ENCODE measurements at places on chromosomes 5 and 9. TPM values are rescaled to one million over a fixed set of nuclear protein-coding genes. Genes with fewer than 3 reads are reported as not detected.

DNA sequence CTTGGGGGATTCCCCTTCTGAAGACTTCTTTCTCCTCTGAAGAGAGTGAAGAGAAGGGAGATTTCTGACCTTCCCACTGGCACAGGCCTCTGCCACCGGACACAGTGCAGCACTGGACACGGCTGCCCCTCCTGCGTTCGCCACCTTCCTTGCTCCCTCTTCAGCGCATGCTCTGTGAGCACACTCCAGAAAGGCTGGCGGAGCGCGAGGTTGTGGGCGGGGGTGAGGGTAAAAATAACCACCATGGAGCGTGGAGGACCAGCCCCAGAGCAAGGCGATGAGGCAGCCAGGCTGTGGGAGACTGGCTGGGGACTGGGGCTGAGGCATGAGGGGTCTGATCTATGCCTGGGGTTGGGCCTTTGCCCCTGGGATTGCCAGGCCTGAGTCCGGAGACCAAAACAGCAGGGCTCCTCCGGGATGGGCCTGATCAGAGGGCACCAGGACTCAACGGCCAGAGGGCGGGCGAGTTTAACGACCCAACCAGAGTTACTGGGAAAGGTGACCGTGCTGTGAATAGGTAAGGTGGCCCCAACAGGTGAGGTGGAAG is 97.2 kb downstream of the ROR2 start:
- no peak for DNase-seq

DNA sequence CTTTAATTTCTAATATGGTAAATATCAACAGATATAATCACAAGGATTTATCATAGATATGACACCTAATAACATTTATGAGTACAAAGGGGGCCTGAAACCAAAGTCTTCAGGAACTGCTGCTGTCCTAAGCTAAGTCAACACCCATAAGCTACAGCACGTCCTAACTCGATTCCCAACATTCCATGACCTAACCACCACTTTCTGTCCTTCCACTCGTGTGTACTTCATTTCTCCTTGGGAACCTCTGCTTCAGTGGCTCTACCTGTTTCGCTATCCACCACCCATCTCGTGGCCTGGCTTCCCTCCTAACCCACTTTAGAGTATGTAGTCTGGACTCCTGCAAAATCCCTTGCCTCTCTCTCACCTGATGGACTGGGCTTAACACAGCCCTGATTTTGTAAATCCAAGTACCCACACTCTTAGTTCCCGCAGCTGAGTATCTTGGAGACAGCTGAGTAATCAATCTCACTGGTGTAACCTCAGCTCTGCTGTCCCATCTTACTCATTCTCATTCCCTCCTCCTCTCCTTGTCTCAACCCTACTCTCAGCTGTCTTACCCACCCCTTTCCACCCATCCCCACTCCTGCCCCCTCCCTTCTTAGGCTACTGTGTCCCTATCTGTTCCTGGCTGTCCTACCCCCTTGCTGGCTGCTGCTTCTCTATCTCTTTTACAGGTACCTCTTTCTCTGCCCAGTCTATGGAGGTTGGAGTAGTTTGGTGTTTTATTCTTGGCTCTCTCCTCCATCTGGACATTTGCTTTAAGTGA is 101.8 kb downstream of the MAST4 start:
- DNase-seq: no peak

The SPINK13 gene
- total RNA-seq: not detected

The SHB gene
- total RNA-seq: 0.58 TPM

The TEX48 gene
- 1.7 TPM for total RNA-seq

Measured in activated CD8-positive, alpha-beta T cell treated with anti-CD3 and anti-CD28 coated beads, Interleukin-2, amount 10 ng/mL, durations not matched to agents 7 days and 5 days (primary cell).